ENCODE measurements at places on chromosomes 16 and 17.

DNA sequence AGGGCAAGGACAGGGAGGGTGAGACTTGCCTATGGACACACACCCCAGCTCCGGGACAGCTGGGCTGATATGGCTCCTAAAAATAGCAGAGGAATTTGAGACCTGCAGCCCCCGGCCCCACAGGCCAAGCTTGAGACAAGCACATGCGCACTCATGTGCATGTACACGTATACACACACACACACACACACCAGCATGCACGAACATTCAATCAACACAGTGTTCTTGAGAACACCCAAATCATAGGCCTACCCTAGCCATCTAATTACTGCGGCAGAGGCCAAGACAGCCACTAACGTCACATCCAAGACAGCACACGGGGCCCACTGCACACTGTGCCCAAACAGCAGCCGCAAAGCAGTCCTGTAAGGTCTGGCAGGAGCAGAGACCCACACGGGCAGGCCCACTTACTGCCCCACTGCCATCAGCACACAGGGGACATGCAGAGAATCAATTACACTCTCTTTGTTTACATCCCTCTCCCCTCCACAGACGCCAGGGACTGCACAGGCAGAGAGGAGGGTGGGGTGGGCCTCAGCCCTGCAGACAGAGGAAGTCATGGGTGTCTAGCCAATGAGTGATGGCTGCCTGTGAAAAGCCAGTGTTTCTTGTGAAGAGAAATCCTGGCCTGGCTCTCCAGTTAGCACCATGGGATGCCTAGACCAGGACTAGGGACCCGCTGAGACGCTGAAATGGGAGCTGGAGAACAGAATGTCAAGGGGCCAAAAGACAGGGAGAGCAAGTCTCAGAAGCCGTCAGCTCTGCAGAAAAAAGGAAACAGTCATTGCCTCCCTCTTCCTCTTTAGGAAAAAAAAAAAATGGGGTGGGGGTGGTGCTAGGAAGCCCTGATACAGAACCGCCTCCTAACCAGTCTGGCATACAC, 39.3 kb downstream of the MYO18A start:
- no peak for DNase-seq

GRCh38 chr16:15434425-15435215, at the start of gene BMERB1:
Gene BMERB1, plus strand, starts transcription at chr16:15434588. Its CDS starts 66 bp downstream, at chr16:15434654.
- DNase-seq = peak; percentile 79

DNA sequence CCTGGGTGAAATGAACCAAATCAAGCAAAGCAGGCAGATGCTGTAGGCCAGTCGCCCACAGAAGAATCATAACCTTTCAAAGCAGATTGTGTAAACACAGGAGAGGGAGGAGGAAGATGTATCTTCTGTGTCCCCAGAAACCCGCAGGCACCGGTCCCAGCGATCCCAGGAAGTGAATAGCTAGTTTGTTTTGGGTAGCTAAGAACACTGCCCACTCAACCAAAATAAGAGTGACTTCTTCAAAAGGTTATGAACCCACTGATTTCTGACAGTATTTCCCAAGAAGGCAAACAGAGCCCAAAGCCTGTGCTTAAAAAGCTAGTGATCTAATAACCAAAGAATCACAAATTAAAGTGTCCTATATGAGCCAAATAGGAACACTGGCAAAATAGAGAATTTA, 67.8 kb downstream of the GRIN2A start:
- DNase-seq = peak; percentile 81

DNA sequence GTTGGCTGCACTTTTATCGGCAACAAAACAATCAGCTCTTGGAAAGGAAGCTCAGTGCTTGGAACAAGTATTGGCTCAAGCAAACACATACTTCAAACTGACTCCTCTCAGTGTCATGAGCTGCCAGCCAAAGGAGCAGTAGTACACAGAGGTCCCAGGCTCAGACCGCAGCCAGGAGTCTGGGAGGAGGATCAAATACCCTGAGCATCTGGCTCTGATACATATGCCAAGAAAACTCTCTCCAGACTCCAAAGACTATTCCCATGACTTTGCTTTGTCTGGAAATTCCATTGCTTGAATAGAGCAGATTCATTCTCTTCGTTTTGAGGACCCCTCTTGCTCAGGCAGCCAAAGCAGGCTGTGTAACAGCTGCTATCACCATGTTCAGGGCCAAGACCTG, 501.6 kb upstream of the PSMD7 start:
- DNase-seq = no peak

DNA sequence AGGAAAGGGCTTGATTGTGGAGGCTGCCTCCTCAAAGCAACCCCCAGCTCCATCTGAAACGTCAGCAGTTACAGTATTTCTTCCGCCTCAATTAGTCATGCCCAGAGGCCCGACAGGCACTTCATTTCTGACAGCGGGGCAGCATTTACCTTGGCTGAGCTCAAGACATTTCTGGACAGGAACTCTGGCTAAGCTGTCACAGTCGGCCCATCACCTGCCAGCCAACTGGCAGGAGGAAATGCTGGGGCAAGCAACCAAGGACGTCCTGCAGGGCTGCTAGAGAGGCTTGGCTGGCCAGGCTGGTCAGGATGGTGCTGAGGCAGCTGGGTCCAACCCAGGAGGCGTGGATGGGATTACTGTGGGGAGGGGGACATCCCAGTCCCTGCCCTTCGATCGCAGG, 27.8 kb downstream of the PLXDC1 start:
- DNase-seq = no peak

- DNase-seq = no peak
Observed at GRCh38 chr16:15726715-15727114, 76.7 kb downstream of the NDE1 start.

DNA sequence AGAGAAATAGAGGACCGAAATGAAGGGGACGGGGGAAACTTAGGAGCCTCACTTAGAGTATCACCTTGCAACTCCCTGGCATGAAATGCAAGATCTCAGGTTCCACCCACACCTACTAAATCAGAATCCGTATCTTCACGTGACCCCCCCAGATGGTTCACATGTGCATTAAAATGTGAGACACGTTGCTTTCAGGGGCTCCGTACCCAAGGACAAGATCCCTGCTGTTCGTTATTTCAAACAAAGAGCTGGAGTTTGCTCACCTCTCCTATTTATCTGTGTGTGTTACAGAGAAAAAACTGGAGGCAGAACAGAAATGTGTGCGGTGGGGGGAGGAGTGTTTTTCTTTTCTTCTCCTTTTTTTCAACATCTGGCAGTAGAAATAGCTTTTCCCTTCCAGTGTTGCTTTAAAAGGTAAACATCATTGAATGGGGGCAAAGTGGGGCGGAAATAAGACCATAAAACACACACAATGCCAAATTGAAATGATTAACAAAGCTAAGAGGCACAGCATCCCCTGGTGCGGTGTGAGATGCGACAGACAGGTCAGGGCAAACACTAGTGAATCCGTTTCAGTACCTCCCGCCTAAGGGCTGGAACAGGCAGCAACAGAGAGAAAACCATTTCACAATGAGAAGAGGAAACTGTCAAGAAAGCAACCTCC, 145.4 kb downstream of the SOX9 start:
- DNase-seq = no peak

DNA sequence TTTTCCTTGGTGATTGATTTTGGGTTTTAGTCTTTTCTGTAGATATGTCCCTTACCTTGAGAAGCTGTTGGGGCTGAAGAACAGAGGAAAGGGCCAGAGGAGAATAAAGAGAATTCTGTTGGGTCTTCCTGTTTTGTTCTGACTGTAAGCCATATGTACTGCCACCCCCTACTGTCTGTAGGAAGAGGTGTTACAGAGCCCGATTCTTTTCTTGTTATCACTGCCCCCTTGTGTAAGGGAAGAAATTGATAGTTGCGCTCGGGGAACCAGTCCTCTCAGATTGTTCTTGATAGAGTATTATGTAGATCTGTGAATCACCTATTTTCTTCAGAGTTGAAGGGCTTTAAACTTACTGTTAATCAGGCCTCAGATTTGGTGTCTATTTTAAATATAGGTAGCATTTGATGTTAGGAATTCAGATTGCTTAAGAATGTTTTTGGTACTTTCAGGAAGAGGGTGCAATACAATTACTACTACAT, 2.4 kb downstream of the TANC2 start:
- DNase-seq = peak; percentile 89

DNA sequence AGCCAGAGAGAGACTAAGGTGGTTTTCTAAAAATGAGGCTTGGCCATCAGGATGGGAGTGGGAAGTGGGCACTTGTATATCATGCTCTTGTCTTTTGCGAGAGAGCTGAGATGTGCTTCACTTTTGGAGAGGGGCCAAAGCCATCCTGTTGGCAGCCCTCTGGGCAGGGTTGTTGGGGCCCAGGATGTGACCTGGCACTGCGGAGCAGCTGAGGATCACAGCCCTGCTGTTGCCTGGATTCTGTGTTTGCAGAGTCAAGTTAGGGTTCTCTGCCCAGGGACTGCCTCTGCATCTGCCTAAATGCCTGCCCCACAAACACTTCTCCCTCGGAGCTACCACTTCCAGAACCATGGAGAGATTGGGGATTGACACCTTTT, 71.2 kb downstream of the PLD6 start:
- no peak for DNase-seq

GRCh38 chr17:75440738-75441448, 15.5 kb upstream of the TMEM94 start:
- no peak for DNase-seq

DNA sequence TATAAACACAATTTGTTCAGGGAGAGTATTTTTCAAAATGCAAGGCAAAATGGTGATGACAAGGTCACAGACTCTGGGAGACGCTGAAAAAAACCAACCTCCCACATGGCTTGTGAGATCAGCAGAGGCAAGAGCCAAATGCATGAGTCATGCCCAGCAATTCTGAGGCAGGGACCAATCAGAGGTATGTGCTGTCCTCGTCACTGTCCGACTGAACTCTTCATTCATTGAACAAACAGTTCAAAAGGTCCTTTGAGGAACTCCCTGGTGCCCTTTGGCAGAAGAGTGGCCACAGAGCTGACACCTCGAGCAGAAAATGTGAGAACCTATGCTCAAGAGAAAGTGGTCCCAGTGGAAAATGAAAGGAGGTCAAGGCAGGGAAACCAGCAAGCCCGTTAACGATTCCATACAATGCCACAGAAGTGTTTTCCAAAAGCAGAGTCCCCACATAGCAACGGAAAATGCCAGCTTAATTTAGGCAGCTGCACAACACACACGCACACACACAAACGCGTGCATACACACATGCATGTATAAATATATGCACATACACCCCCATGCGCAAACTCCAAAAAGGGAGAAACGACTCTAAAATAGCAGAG, 50.9 kb downstream of the CDH11 start:
- peak; percentile 99 for DNase-seq

GRCh38 chr16:51896013-51896412, 650.9 kb downstream of the TOX3 start:
- no peak for DNase-seq

DNA sequence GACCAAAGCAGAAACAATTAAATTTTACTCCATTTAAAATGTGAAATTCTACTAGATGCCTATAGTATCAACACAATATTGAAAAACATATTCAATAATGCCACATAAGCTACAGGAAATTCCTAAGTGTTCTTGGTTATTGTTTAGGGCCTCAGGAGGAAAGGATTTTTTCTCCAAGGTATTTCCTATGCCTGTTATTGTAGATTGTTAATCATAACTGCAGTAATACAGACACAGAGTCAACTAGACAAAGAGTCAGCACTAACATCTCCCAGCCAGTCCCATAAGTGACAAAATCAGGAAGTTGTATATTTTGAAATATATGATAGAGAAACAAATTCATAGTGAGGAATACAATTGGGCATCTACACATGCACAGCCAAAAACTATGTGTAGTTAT, 782.7 kb upstream of the KIF2B start:
- DNase-seq = no peak

GRCh38 chr17:77312061-77312701, 171.4 kb downstream of the SEC14L1 start:
- no peak for DNase-seq

DNA sequence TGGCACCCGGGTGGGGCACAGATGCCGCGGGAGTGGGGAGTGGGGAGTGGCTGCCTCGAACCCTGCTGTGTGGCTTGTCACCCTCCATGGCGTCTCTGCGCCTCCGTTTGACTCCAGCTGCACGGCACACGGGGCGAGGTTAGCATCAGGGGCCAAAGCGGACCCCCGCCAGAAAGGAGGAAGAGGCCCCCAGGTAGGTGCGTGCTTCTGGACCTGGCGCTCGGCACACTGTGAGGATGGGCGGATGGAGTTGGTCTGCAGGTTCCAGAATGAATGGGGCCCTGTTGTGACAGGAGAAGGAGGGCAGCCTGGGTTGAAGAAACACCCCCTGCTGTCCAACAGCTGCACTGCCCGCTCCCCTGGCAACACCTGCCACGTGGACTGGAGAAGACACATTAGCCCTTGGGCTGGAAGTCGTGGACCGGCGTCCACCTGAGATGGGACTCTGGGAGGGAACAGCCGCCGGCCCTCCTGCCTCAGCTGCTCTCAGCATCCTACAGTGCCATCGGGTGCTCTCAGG, 9.4 kb upstream of the FASN start:
- no peak for DNase-seq

- DNase-seq = no peak
Observed at GRCh38 chr16:11051879-11052808, 107.8 kb downstream of the CLEC16A start.

- no peak for DNase-seq
Observed at GRCh38 chr16:35197656-35198055, 1738.2 kb downstream of the TP53TG3F start.

DNA sequence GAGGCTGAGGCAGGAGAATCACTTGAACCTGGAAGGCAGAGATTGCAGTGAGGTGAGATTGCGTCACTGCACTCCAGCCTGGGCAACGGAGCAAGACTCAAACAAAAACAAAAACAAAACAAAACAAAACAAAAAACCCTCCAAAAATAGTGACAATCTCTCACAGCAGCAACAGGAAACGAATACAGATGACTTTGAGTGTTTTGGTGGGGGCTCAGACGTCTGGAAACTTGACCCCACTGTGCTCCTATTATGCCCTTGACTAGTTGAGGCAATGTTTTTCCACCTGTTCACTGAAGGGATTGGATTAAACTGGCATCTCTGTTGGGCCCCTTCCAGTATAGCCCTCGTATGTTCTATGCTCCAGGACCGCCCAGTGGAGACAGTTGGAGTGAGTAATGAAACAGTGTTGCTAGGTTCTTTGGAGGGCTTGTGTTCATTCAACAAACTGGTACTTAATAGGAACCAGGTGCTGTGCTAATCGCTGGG, 167.0 kb downstream of the UTP18 start:
- DNase-seq = no peak

GRCh38 chr17:16439811-16440351, 24.5 kb downstream of the TRPV2 start:
- DNase-seq = peak; percentile 29

DNA sequence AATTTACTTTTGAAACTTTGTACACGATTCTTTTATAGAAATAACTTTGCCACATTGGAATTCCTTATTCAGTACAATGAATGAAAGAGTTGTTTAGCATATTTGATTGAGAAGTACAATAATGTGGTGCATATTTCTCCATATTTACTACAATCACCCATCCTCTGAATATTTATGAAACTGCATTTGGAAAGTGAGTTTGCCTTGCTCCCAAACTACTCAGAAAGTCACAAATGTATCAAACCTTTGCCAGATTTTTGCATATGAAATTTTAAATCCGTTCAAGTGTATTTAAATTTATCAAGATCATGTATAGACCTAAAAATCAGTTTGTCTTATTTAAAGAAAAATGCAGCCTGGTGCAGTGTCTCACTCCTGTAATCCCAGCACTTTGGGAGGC, 148.7 kb downstream of the CDH11 start:
- no peak for DNase-seq

All from EH (cell line).